ENCODE measurements at places on chromosomes 6 and 20.

DNA sequence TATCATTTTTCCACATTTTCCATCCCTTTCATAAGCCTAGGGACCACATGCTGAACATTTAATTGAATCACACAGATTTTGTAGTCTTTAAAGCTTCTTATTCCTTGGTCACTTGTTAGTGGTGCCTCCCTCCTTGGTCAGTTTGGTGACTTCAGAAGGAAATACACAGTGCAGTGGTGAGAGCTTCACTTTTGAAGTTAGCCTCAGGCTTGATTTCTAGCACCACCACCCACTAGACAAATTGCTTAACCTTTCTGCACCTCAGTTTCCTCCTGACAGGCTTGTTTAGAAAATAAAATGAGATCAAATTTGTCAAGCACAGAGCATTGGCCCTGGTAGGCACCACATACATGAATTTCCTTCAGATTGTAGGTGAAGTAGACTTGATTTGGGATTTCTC is 91.7 kb downstream of the FOXO3 start:
- DNase-seq = no peak

DNA sequence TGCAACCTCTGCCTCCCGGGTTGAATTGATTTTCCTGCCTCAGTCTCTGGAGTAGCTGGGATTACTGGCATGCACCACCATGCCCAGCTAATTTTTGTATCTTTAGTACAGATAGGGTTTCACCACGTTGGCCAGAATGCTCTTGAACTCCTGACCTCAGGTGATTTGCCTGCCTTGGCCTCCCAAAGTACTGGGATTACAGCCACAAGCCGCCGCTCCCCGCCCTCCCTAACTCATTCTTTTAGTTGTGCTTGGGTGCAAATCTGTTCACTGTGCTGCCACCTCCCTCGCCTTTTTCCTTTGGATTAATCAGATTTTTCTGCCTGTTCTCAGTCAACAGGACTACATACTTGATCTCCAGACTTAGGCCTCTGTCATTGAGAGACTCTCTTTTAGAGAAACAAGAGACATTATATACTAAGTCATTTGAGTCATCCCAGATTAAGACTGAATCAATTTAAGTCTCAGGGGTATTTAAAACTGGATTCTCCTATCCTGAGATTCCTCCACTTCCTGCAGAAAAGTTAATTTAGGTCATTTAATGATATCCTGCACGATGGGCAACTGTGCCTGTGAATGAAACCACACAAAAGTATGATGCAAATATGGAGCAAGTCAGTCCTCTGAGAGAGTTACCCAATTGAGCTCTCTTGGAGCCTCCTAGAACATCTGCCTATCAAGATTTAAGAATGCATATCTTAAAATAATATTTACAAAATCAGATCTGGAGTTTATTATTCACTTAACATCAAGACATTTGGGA is 136.1 kb upstream of the THEMIS start:
- DNase-seq = no peak

GRCh38 chr20:52985687-52986086 is 13.5 kb downstream of the TSHZ2 start:
- DNase-seq = no peak

DNA sequence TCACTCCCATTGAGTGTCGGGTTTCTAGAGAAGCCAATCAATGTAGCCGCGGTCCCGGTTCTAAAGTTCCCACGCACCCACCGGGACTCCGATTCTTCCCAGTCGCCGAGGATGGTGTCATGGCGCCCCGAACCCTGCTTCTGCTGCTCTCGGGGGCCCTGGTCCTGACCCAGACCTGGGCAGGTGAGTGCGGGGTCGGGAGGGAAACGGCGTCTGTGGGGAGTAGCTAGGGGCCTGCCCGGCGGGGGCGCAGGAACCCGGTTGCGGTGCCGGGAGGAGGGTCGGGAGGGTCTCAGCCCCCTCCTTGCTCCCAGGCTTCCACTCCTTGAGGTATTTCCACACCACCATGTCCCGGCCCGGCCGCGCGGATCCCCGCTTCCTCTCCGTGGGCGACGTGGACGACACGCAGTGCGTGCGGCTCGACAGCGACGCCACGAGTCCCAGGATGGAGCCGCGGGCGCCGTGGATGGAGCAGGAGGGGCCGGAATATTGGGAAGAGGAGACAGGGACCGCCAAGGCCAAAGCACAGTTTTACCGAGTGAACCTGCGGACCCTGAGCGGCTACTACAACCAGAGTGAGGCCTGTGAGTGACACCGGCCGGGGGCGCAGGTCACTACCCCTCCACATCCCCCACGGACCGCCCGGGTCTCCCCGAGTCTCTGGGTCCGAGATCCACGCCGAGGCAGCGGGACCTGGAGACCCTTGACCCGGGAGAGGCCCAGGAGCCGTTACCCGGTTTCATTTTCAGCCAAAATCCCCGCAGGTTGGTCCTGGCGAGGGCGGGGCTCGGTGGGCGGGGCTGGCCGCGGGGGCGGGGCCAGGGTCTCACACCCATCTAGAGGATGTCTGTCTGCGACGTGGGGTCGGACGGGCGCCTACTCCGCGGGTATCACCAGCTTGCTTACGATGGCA is 35.2 kb upstream of the HLA-G start:
- no peak for DNase-seq

- no peak for DNase-seq
Observed at GRCh38 chr6:106051226-106051625, 34.9 kb upstream of the PRDM1 start.

- DNase-seq = no peak
Observed at GRCh38 chr6:100484474-100484873, 19.8 kb upstream of the SIM1 start.

- no peak for DNase-seq
Observed at GRCh38 chr6:32852018-32852843, 1.3 kb downstream of the TAP1 start.

DNA sequence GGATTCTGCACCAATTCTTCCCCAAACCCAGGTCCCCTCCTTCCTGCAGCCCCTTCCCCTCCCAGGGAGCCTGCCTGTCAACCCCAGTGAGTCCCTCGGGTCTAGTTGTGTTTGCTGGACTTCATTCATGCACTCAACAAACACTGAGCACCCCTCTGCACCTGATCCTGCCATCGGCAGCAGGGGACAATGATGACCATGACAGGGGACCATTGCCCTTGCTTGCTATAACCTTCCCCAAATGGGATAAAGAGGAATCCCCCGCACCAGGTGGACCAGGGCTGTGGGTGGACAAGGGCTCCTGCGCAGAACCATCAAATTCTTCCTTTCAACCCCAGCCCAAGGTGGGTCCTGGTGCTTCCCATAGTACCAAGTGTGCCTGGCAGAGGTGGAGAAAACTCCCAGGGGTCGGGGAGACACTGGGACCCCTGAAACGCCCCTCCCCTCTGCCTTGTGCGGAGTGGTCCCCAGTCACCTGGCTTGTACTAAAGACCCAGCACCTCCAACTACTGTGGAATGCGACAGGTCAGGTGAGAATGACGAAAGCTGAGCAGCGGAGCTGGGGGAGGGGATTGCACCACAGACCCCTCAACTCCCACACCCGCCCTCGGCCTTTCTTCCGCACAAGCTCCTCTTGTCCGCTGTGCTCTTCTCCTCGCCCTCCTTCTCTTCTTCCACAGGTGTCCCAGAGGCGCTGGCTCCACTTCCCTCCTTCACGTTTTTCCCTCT is 119.9 kb upstream of the ZNF217 start:
- no peak for DNase-seq

GRCh38 chr6:140604786-140605185 is 1230.3 kb upstream of the CITED2 start:
- no peak for DNase-seq

GRCh38 chr20:10319855-10320254 is 101.2 kb downstream of the SNAP25 start:
- no peak for DNase-seq

DNA sequence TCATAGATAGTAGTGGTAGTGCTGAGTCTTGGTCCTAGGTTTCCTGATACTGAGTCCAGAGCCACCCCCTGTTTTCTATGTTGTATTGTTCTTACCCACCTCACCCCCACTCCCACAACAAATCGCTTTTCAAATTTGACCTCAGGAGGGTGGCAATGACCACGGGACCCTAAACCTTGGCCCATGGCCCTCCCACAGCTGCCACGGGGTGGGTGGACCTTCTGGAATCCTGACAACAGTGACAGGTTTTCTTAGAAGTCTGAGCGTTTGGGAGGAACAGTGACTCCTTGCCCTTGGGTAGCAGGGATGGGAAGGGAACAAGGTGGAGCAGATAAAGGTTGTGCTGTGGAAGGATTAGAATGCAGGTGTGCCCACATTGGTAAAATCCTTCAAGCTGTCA is 36.9 kb downstream of the TGM3 start:
- no peak for DNase-seq

DNA sequence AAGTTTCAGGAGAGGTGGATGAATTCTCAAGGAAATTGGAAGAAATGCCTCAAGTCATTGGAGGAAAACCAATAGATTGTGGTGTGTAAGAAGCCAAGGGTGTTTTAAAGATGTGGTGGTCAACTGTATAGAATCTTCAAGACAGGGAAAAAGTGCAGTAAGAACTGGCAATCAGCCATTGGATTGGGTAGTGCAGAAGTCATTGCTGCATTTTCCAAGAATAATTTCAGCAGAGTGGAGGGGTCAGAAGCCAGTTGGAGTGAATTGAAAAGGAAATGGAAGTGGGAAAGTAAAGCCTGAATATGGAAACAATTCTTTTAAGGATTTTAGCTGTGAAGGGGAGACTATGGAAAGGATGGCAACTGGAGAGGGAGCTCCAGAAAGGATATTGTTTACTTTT is 128.2 kb upstream of the TMEM170B start:
- no peak for DNase-seq

DNA sequence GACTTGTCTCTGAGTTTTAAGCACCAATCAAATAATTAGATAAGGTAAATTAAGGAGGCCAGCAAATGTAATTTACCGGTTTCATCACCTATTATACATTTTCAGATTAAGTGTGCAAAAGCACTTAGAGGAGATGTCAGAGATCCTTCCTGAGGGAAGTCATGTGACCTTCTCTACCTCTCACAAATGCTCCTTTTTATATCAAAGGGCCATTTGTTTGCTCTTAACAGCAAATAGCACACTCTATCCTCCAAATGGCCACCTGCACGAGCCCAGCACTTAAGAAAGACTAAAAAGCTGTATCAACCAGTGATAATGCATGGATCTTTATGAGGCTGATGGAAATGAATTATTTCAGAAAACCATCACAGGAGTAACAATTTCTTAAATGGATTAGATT is 149.4 kb downstream of the ELOVL4 start:
- DNase-seq = no peak

DNA sequence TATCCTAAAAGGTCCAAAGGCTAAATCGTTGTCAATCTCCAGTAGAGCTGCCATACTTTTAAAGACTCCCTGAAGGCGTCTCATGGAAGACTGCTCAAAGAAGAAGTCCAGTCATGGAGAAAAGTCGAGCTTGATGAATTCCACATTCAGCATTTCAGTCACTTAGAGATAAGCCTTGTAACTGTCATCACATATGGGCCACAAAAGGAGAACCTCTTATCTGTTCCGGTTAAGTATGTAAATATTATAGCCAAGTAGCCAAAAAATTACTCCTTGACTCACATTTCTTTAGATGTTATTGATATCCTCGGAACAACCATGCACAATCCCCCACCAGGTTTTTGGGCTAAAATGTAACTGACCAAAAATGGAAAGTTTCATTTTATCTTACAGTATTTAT is 9.8 kb upstream of the CNKSR3 start:
- no peak for DNase-seq

GRCh38 chr6:161727083-161727833 is 453.4 kb upstream of the AGPAT4 start:
- DNase-seq = no peak

DNA sequence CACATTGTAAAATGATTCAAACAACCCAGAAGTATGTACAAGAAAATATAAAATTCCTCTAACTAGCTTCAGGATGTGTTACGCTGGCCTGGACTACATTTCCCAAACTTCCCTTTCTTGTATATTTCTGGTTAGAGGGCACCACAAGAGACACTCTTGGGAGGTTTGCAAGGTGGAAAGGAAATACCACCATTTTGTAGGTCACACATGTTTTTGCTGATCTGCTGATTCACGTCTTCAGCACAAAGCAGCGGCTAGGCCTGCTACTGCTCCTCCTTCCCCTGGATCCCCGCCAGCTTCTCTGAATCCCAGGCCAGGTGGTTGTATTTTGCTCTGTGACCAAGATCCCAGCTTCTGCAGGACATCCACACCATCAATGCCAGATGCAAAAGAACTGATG is 104.2 kb downstream of the AGPAT4 start:
- DNase-seq = no peak

DNA sequence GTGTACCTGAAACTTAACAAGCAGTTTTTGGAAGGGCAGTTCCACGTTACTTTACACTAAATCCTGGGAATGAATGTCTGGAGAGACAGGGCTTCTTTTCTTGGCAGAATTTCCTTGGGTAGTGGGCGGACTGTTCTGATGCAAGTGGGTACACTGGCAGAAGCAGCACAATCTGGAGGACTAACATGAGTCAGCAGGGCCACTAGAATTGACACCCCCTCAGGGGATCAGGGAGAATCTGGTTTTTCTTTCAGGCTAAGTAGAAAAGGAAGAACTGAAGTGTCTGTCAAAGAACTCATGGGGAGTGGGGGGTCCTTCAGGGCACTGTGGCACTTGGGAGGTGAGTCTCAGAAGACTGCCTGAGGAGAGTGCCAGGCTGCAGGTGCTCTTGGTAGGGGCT is 34.6 kb downstream of the PANK2 start:
- no peak for DNase-seq

DNA sequence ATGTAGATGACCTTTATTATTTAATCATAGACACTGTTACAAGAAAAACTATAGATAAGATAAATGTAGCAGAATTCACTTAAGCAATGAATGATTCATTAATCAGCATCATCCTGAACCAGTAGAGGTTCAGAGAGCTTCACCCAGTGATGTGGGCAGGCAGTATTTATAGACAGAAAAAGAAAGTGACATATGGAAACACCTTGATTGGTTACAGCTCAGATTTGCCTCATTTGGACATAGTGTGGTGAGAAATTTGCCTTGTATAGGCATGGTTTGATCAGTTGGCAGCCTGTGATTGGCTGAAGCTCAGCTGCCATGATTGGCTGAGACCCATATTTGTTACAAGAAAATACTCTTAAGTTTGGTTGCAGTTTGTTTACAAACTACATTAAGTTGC is 4.6 kb downstream of the C6orf58 start:
- DNase-seq = no peak

- DNase-seq = peak; percentile 50
Observed at GRCh38 chr6:150866147-150866990, 867 bp downstream of the MTHFD1L start.

GRCh38 chr6:134065706-134066105 is 13.3 kb upstream of the SLC2A12 start:
- no peak for DNase-seq

DNA sequence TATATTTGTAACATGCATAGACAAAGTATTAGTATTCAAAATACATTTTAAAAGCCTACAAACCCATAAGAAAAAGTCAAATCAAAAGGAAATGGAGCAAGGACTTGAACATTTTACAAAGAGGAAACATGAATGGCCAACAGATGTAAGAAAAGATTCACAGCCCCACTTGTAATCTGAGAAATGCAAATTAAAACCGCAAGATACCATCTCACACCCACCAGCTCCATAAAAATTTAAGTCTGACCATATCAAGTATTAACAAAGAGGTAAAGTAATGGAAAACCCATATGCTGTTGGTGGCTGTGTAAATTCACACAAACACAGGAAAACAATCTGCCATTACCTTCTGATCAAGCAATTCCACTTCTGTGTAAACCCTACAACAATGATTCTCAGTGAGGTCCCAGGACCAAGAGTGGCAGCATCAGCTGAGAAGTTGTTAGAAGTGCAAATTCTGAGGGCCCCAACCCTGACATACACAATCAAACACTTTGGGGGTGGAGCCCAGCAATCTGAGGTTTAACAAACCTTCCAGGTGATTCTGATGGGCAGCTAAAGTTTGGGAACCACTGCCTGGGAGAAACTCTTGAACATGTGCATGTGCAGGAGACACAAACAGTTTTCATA is 30.9 kb downstream of the BCL2L1 start:
- DNase-seq = peak; percentile 70
